ENCODE measurements at places on chromosomes 6 and 20. TPM values are rescaled to one million over a fixed set of nuclear protein-coding genes. Genes with fewer than 3 reads are reported as not detected.

DNA sequence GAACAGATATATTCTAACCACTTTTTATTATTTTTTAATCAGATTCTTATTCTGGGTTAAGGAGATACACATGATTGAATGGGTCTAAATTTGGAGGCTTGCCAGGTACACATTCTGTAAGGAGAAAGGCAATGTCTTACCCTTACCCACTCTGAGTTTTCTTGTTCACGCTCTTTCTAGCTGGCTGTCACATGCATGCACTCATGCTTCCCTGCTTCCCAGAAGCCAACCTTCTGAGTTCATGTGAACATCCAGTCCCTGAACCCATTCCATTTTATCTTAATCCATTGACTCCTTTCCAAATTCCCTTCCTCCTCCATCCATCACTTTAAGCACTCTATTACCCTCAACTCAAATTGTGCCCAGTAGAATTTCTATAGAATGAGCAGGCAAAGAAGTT lies 17.5 kb upstream of the MOCS1 start:
- no peaks in the 10 kb centered on the region for H3K4me1 ChIP-seq
- DNase-seq = no peak
- no peaks in the 10 kb centered on the region for H3K27me3 ChIP-seq
- H3K27ac ChIP-seq = no peak overlapping the region

DNA sequence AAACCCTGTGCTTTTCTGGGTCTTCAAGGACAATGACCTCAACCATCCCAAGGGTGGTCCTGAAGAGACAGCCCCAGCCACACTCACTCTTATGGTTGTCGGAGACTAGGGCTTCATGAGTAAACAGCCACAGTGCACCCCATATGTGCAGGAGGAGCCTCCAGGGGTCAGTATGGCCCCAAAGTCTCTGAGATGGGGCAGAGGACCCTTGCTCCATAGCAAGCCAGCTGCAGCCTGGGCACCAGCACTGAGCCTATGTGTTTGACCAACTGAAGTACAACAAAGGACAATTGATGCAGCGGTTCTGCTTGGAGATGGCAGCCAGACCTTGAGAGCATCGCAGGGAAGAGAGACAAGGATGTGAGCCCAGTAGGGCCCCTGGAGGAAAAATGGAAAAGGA lies 112.2 kb downstream of the LRFN2 start:
- no peak for DNase-seq
- H3K4me1 ChIP-seq = no peaks in the 10 kb centered on the region
- no peak overlapping the region for H3K4me3 ChIP-seq
- peaks cover 4% of the 10 kb centered on the region for H3K27me3 ChIP-seq

- DNase-seq = no peak
- no peak overlapping the region for H3K27ac ChIP-seq
- H3K4me1 ChIP-seq = peaks cover 6% of the 10 kb centered on the region
- no peaks in the 10 kb centered on the region for H3K27me3 ChIP-seq
Observed at GRCh38 chr20:15927893-15928650, 645.2 kb downstream of the KIF16B start.

DNA sequence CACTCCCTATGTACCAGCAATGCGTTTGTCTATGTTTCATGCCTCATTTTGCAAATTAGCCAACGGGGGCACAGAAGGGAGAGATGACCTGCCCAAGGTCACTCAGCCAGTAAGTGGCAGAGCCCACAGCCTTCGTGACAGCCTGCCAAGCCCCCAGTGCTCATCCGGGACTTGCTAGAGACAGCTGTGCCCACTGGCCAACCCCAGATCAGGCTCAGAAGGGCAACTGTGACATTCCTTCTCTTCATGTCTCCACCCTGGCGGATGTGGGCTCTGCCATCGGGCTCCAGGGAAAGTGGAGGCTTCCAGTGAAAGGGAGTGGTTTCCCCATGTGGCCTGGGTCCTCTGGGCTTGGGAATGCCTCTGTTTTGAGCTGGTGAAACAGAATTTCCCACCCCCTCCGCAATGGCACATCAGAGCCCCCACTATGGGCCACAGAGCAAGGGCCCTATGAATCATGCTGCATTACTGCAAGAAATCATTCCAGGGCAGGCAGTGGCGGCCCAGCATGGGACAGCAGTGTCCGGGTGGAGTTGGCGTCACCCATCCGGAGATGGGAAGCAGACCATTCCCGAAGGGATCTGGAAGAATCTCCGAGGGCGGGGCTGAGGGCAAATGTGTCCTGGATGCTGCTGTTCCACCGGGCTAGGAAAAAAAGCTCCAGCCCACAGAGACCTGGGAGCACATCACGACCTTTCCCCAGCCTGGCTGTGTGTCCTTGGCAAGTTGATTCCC lies 9.1 kb downstream of the RSPO4 start:
- H3K4me1 ChIP-seq = no peaks in the 10 kb centered on the region
- H3K27me3 ChIP-seq = peaks cover 5% of the 10 kb centered on the region
- no peak overlapping the region for H3K27ac ChIP-seq
- no peak for DNase-seq
- no peaks in the 10 kb centered on the region for H3K36me3 ChIP-seq

DNA sequence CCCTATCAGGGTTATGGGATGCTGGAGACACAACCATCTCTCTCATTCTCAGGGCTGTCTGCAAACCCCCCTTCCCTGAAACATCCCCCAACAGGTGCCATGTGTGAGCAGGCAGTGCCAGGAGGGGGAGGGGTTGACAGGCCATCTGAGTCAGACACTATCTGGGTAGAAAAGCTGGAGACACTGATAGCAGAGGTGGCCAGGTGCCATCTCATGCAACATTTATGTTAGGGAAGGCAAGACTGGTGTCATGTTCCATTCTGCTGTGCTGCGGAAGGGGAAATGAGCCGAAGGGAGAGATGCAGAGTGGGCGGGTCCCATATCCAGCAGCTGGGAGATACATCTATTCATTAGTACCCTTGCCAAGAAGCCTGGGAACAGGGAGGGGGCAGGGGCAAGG lies 3.5 kb downstream of the LHFPL5 start:
- no peak overlapping the region for H3K27ac ChIP-seq
- H3K27me3 ChIP-seq = no peaks in the 10 kb centered on the region
- no peak overlapping the region for H3K4me3 ChIP-seq
- H3K4me1 ChIP-seq = no peaks in the 10 kb centered on the region

GRCh38 chr6:91462241-91462640 lies 875.4 kb upstream of the MAP3K7 start:
- H3K36me3 ChIP-seq = no peaks in the 10 kb centered on the region
- no peak for DNase-seq
- no peaks in the 10 kb centered on the region for H3K27me3 ChIP-seq
- no peak overlapping the region for H3K4me3 ChIP-seq

DNA sequence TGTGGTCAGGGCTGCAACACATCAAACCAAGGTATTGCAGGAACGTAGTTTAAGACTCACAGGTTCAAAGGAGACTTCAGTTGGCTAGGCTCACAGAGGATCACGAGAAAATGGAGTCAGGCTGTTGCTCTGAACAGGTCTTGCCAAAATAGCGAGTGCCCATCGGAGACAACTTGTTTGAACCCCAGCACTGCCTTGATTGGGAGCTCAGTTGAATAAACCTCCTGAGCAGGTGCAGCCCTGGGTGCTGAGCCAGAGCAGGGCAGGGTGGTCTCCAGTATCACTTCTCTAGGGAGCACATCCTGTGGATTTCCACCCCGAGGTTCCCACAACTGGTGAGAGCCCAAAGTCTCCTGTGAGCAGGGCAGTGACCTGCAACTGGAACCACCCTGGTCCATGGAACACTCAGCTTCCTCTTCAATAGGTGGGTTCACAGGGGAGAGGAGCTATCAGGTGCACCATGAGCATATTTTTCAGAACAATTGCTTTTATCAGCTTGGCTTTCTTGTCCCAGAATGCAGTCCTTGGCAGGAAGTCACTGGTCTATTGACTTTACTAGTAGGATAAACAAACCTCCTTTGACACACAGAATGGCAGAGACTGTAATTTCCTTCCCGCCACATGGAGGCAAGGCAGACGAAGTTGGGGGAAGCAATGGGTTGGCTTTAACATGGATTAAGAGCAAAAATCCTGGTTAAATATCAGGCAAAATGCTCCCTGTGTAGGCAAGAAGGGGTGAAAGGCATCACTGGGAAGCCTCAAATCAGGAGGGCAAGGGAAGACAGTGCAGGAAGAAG lies 267.7 kb upstream of the FOXQ1 start:
- DNase-seq = no peak
- no peak overlapping the region for H3K4me3 ChIP-seq
- no peaks in the 10 kb centered on the region for H3K4me1 ChIP-seq
- H3K36me3 ChIP-seq = no peaks in the 10 kb centered on the region
- H3K27ac ChIP-seq = no peak overlapping the region

- H3K36me3 ChIP-seq = no peaks in the 10 kb centered on the region
- no peak for DNase-seq
- no peak overlapping the region for H3K27ac ChIP-seq
Observed at GRCh38 chr6:118387921-118388701, 160.0 kb upstream of the PLN start.

- no peak for DNase-seq
- no peaks in the 10 kb centered on the region for H3K36me3 ChIP-seq
- H3K4me3 ChIP-seq = no peak overlapping the region
- H3K27ac ChIP-seq = no peak overlapping the region
- no peaks in the 10 kb centered on the region for H3K27me3 ChIP-seq
Observed at GRCh38 chr6:70124882-70125545, 177.9 kb downstream of the COL9A1 start.

Gene SLC22A16
- not detected for polyA plus RNA-seq

Gene HNF4A
- polyA plus RNA-seq = not detected

Gene CALHM6
- 3.4 TPM for polyA plus RNA-seq

Gene C6orf15
- polyA plus RNA-seq = not detected

Gene SSTR4
- polyA plus RNA-seq = not detected

Gene HLA-DRB1
- polyA plus RNA-seq = 839 TPM

Gene THBS2
- polyA plus RNA-seq = not detected

All from GM12878 (cell line).